Keratinocyte (primary cell): ENCODE measurements at places on chromosomes 16 and 17. TPM values are rescaled to one million over a fixed set of nuclear protein-coding genes. Genes with fewer than 3 reads are reported as not detected.

Gene SLFN14
- polyA plus RNA-seq: not detected in 3 replicates

- H3K27me3 ChIP-seq: no peaks in the 10 kb centered on the region
- no peak overlapping the region for H3K4me3 ChIP-seq
- no peak for DNase-seq
These were observed 35.8 kb upstream of the NF1 start for GRCh38 chr17:31058976-31059375.

GRCh38 chr17:52227926-52228325 lies 69.4 kb upstream of the CA10 start:
- no peaks in the 10 kb centered on the region for H3K36me3 ChIP-seq
- peaks cover 18% of the 10 kb centered on the region for H3K4me1 ChIP-seq
- DNase-seq: no peak
- no peak overlapping the region for H3K4me3 ChIP-seq

DNA sequence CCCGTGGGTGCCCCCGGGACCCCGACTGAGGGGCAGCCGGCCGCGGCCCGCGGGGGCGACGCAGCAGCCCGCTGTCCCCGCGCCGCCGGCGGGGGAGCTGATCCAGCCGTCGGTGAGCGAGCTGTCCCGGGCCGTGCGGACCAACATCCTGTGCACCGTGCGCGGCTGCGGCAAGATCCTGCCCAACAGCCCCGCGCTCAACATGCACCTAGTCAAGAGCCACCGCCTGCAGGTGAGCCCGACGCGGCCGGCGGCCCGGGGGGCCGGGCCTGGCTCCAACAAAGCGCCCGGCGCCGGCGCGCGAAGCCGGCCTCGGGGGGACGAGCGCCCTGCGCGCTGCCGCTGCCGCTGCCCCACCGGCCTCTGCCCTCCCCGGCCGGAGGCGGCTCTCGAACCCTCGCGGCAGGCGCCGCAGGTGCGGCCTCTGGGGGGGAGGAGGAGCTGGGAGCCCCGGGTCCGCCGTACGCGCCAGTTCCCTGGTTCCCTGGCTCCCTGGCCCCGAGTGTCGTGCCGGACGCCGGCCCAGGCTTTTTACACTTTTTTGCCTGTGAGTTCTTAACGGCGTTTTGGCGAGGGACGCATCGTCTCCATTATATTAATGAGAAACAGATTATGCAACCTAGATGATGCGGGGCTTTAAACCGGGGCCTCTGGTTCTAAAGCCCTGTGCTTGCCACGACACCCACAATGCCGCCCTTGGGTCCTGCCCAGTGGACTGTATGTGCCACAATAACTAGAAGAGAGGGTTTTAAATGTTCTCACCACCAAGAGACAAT lies 521 bp downstream of the ATMIN start:
- H3K36me3 ChIP-seq: no peaks in the 10 kb centered on the region
- no peak for DNase-seq
- H3K27ac ChIP-seq: peak overlapping the region; percentile 74
- H3K27me3 ChIP-seq: no peaks in the 10 kb centered on the region
- H3K4me3 ChIP-seq: peak overlapping the region; percentile 88

Gene CRISPLD2
- polyA plus RNA-seq: 1.2 to 2.0 TPM (median 1.3 TPM) in 3 replicates

Gene TEKT5
- 0.08 to 0.23 TPM in 2 of 3 replicates, not detected in the other for polyA plus RNA-seq

- DNase-seq: no peak
- no peaks in the 10 kb centered on the region for H3K27me3 ChIP-seq
- H3K4me3 ChIP-seq: no peak overlapping the region
- H3K36me3 ChIP-seq: peaks cover 26% of the 10 kb centered on the region
These were observed 40.7 kb downstream of the COTL1 start for GRCh38 chr16:84577034-84577803.

Gene CARD14
- 0.23 to 1.6 TPM (median 0.49 TPM) in 3 replicates for polyA plus RNA-seq

DNA sequence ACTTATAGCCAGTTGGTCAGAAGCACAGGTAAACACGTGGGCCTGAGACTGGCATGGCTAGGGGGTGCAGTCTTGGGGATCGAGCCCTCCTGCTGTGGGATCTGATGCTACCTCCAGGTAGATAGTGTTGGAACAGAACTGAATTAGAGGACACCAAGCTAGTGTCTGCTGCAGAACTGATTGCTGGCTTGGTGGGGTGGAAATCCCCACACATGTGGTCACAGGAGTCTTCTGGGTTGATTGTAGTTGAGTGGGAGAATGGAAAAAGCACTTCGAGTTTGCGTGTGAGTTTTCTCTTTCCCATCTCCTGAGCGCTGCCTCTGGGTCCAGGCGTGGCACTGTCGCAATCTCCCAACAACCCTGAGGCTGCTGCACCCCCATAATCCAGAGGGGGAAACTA lies 8.0 kb upstream of the SPATA32 start:
- no peak for DNase-seq
- no peaks in the 10 kb centered on the region for H3K27me3 ChIP-seq
- H3K4me3 ChIP-seq: no peak overlapping the region

- H3K27ac ChIP-seq: no peak overlapping the region
- H3K4me1 ChIP-seq: no peaks in the 10 kb centered on the region
- no peaks in the 10 kb centered on the region for H3K36me3 ChIP-seq
- DNase-seq: no peak
These were observed 243.2 kb upstream of the MON1B start for GRCh38 chr16:76947749-76948148.

DNA sequence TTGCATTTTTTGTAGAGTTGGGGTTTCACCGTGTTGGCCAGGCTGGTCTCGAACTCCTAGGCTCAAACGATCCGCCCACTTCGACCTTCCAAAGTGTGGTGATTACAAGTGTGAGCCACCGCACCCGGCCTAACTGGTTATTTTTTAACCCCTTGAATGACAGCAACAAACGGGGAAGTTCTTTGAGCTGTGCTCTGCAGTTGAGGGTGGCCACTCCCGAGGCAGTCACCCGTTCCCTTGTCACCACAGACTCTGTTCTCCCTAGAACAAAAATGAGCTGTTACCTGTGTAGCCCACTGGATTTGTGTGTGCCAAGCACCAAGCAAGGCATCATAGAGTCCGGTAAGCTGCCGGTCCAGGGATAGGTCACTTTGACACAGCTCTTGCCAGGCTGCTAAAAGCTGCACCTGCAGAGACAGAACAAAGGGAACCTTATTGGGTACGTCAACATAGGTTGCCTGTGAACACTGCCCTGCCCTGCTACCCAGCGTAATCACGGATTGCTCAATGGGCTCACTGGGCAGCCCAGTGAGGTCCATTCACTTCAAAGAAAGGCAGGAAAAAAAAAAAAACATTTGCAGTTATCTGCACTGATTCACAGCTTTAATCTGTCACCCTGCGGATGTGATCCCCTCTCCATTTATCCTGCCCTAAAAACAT lies 19.6 kb downstream of the COG7 start:
- H3K36me3 ChIP-seq: peaks cover 14% of the 10 kb centered on the region
- H3K27me3 ChIP-seq: no peaks in the 10 kb centered on the region
- no peak for DNase-seq

GRCh38 chr17:17440010-17440843 lies 36.6 kb upstream of the MED9 start:
- no peak overlapping the region for H3K4me3 ChIP-seq
- H3K4me1 ChIP-seq: no peaks in the 10 kb centered on the region
- H3K27ac ChIP-seq: no peak overlapping the region
- H3K27me3 ChIP-seq: peaks cover 3% of the 10 kb centered on the region
- DNase-seq: no peak

DNA sequence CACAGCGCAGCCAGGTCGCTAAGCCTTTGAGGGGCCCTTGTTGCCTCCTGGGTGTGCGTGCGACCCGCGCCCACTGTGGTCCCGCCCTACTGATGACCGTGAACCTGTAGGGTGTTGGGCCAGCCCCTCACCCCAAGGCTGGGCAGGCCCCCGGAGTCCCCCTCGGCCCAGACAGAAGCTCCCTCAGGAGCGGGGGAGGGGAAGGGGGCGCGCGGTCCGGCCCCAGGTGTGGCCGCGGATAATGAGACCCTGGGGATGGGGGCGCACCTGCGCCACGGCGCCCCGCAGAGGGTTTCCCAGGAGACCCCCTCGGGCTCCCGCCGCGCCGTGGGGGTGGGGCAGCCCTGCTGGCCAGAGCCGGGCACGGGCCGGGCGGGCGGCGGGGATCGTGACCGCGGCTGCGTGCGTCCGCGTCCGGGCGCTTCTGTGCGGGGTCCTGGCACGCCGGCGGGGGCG lies 358 bp upstream of the ARHGDIG start:
- no peak overlapping the region for H3K27ac ChIP-seq
- peaks cover 60% of the 10 kb centered on the region for H3K27me3 ChIP-seq
- no peaks in the 10 kb centered on the region for H3K36me3 ChIP-seq
- no peaks in the 10 kb centered on the region for H3K4me1 ChIP-seq
- no peak for DNase-seq

- H3K27ac ChIP-seq: no peak overlapping the region
- no peak overlapping the region for H3K4me3 ChIP-seq
- no peaks in the 10 kb centered on the region for H3K36me3 ChIP-seq
- no peak for DNase-seq
These were observed 806 bp downstream of the PERCC1 start for GRCh38 chr16:1431497-1432270.
